Stimulated activated CD8-positive, alpha-beta memory T cell treated with anti-CD3 and anti-CD28 coated beads, Interleukin-4, amount 100 ng/mL, for 1 hour (primary cell): ENCODE measurements at places on chromosomes 5 and 9.

DNA sequence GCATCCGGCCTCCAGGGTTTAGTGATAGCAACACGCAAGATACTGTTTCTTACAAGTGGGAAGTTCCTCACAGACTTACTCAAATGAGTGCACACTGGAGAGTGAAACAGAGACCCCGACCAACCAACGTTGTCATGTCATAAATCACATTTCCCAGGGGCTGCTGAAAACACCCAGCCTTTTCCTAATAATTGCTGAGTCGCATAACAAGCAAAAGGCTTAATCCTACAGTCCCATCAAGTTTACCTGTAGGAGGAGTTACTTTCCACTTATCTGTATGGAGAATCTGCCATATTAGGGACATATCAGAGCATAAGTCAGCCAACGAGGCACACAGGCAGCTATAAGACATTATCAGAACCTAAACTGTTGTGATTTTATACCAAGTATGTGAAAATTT, 156.4 kb upstream of the LHFPL2 start:
- no peak for DNase-seq

DNA sequence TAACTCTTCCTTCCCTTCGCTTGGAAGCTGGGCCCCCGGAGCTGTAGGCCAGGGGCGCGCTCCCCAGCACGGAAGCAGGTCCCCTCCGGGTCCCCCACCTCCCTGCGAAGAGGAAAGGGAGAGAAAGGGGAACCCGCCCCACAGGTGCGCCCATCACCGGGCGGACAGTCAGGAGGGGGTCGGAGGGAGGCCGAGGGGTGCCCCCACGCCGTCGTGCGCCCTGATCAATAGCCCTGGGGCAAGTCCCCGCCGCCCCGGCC, 793 bp downstream of the AGPAT2 start:
- DNase-seq = no peak

GRCh38 chr5:132093271-132093670, 19.7 kb downstream of the CSF2 start:
- no peak for DNase-seq

GRCh38 chr5:78920604-78921003, 64.5 kb downstream of the ARSB start:
- no peak for DNase-seq

DNA sequence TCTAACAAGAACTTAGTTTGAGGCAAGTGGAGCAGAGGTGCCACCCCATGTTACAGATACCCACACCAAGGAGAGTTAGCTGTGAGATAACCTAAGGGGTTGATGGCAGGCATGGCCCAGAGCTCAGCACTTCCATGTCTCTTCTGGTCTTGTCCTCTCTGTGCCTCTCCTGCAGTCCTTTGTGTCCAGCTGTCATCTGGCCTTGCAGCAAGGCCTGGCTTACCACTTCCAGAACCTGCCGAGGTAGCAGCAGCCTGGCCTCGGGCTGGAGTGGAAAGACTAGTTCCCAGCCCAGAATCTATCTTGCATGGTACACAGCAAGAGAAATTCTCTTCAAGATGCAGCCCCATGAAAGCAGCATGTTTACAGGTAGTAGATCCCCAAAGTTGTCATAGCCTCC, 41.5 kb downstream of the PIP5K1B start:
- no peak for DNase-seq

GRCh38 chr5:155727512-155728145, 599.3 kb upstream of the SGCD start:
- no peak for DNase-seq

DNA sequence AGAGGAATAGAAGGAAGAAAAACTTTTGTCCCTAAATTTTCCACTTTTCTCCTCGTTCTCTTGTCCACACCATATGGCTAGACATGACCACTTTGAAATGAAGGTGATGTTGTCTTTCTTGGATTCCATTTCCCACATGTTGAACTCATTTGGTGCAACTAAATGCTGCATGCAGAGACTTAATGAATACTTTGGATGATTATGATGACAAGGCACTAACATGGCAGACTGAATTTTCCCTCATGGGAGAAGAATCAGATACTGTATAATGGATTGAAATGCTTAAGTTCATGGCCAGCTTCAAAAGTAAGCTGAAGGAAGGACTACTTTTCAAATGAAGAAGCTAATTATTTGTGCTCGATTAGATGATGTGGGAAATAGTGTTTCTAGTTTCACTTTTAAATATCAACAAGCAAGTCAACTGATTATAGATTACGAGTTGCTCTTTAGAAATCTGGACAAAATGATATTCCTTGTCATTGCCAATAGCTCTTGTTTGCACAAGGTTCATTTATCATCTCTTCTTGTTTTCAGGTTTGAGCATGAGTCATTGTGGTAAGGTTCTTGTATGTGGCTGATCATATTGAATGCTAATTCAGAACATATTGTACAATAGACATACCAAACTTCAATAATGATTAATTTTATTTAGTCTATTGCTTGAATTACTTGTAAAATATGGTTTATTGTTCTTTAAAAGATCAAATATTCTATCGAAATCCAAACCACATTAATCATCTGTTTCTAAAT, 501.3 kb upstream of the FTMT start:
- no peak for DNase-seq

- DNase-seq = no peak
Observed at GRCh38 chr5:2432076-2432920, 319.2 kb downstream of the IRX2 start.

GRCh38 chr5:103808464-103809106, 246.0 kb upstream of the NUDT12 start:
- no peak for DNase-seq

- DNase-seq = no peak
Observed at GRCh38 chr5:138258704-138259292, 15.6 kb downstream of the GFRA3 start.
